ENCODE measurements at places on chromosomes 3 and 15. TPM values are rescaled to one million over a fixed set of nuclear protein-coding genes. Genes with fewer than 3 reads are reported as not detected.

The SLC12A1 gene
- not detected for total RNA-seq

The GOLGA6D gene
- not detected for total RNA-seq

The LDHAL6B gene
- not detected for total RNA-seq

The STAG1 gene
- 22.3 TPM for total RNA-seq

The NEIL1 gene
- 8.0 TPM for total RNA-seq

The ROBO1 gene
- 0.64 TPM for total RNA-seq

The FBXW12 gene
- total RNA-seq = not detected

The SIDT1 gene
- total RNA-seq = not detected

The WDR5B gene
- total RNA-seq = 4.0 TPM

The CYP11A1 gene
- not detected for total RNA-seq

The GOLGA8O gene
- 0.13 TPM for total RNA-seq

The PRR20G gene
- not detected for total RNA-seq

The SRP14 gene
- total RNA-seq = 163 TPM

The MEX3B gene
- 4.1 TPM for total RNA-seq

The GP5 gene
- total RNA-seq = 0.13 TPM

The TIPIN gene
- 7.1 TPM for total RNA-seq

The UBP1 gene
- total RNA-seq = 39.2 TPM

The GREM1 gene
- total RNA-seq = 0.13 TPM

The SENP8 gene
- 1.0 TPM for total RNA-seq

The COLQ gene
- total RNA-seq = 1.9 TPM

The RLBP1 gene
- not detected for total RNA-seq

The CLDN16 gene
- total RNA-seq = not detected

The SEMA3B gene
- 0.26 TPM for total RNA-seq

The ZCWPW2 gene
- total RNA-seq = 0.13 TPM

The SIN3A gene
- total RNA-seq = 29.6 TPM

The PPP1R14D gene
- not detected for total RNA-seq

The ZNF385D gene
- total RNA-seq = 4.2 TPM

The CRABP1 gene
- not detected for total RNA-seq

The TGM4 gene
- 0.13 TPM for total RNA-seq

The ERC2 gene
- total RNA-seq = 1.1 TPM

The NISCH gene
- total RNA-seq = 27.7 TPM

The FBXO45 gene
- total RNA-seq = 14.3 TPM

The DNAH1 gene
- total RNA-seq = 1.0 TPM

The CMTM8 gene
- total RNA-seq = 1.7 TPM

The USP50 gene
- total RNA-seq = not detected

The DNAH12 gene
- total RNA-seq = under 0.01 TPM

The MST1R gene
- total RNA-seq = 0.13 TPM

The SFMBT1 gene
- 4.3 TPM for total RNA-seq

The IL17RE gene
- total RNA-seq = 0.13 TPM

The KNL1 gene
- 14.2 TPM for total RNA-seq

The PROS1 gene
- total RNA-seq = 9.0 TPM

The LRRC2 gene
- under 0.01 TPM for total RNA-seq

The TICRR gene
- total RNA-seq = 2.7 TPM

The SLC6A1 gene
- not detected for total RNA-seq

The NCBP2 gene
- total RNA-seq = 49.3 TPM

The CEP19 gene
- 5.6 TPM for total RNA-seq

The KBTBD13 gene
- total RNA-seq = not detected

The CILP gene
- not detected for total RNA-seq

The CLDN1 gene
- 0.13 TPM for total RNA-seq

The LZTFL1 gene
- total RNA-seq = 6.0 TPM

The HEMK1 gene
- total RNA-seq = 4.8 TPM

The CALML4 gene
- total RNA-seq = 1.3 TPM

The CFAP92 gene
- 0.51 TPM for total RNA-seq

The ZMAT3 gene
- total RNA-seq = 17.1 TPM

The GNL3 gene
- 71.6 TPM for total RNA-seq

Measured in dermis microvascular lymphatic vessel endothelial cell (primary cell).